NCI-H2107 (cell line): ENCODE measurements at places on chromosomes 5 and 9.

DNA sequence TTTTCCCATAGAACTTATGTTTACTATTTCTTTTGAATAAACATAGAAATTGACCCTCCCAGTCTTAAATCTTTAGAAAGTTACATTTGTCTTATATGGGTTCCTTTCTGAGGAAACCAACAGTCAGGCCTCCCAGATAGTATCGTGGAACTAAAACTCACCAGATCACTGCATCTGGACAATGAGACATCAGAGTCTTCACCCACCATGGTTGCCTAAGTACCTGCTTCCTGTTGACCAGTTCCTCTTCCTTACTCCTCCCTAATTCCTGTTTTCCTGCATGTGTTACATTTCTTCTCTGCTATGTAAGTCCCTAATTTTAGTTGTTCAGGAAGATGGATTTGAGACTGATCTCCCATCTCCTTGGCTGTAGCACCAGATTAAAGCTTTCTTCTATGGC lies 462.2 kb downstream of the DIRAS2 start:
- DNase-seq: no peak

DNA sequence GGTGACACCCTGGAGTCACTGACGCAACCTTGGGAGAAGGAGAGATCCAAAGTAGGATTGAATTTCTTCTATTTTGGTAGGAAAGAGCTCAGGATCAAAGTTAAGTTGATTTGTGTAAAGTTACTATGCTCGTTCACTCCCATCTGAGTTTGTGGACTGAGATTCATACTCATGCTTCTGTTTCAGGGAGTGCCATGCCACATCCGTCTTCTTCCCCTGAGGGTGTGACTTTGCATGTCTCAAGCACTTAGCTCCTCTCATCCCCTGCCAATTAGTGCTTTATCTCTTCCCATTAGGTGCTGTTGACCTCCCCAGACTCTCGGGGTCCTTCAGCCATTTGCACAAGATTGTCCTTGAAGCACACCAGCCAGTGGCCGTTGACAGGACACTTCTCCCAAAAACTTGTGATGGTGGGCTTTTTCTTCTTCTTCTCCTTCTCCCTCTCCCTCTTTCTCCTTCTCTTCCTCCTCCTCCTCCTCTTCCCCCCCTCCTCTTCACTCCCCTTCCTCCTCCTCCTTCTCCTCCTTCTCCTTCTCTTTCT lies 232.2 kb upstream of the KLF4 start:
- DNase-seq: no peak

DNA sequence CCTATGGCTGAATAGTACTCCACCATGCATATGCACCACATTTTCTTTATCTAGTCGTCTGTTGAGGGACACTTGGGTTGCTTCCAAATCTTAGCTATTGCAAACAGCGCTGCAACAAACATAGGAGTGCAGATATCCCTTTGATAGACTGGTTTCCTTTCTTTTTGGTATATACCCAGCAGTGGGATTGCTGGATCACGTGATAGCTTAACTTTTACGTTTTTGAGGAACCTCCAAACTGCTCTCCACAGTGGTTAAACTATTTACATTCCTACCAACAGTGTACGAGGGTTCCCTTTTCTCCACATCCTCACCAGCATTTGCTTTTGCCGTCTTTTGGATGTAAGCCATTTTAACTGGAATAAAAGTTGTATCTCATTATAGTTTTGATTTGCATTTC lies 142.6 kb downstream of the TARS1 start:
- no peak for DNase-seq

DNA sequence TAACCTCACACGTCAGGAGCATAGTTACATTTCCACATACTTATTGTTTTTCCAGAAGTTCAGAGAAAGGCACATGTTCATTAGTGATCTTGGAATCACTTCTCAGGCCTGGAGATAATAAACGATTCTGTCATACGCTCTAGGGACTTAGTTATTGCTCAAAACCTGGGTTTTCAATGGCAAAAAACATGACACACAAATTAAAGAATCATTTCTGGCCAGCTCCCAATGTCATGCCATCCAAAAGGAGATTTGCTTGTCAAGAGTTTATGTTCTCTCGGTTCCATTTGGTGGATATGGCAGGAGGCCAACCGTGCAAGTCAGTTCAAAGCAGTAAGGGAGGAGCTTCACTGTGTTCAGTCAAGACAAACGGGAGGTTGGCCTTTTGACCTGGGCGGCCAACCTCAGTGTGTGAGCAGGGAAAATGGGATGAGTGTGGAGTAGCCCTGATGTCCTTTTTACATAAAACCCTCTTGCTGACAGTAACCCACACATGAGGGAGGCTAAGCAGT lies 123.4 kb downstream of the NXNL2 start:
- DNase-seq: no peak

DNA sequence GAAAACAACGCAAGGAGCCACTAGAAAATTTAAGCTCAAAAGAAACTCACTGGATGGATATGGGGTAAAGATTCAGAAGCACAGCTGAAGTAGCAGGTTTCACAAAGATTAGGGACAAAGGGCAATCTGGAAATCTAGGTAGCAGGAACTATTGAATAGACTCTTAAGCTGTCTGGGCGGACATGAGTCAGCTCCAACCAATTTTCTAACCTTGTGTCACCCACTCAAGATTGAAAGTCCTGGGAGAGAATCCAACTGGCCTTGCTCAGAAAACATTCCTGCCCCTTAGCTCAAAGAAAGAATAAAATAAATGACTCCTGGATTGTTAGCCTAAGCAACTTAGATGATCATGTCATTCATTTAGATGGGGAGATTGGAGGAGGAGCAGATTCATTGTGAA lies 69.2 kb downstream of the STK32A start:
- DNase-seq: no peak

DNA sequence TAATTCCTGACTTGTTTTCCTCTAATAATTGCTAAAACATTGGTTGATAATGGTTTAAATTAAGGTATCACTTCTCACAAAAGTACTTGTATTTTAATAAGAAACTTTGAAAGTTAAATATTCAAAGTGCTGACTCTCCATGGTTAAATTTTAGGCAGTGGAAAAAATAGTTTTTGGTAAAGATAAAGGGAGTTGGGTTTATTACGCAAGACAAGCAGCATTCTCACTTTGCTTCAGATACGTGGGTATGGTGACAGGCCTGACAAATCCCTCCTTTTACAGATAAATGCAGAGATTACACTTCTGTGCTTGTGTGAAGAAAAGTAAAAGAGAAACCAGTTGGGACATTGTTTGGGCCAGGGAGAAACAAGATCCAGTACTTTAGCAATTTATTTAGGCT lies 14.5 kb upstream of the FAM170A start:
- no peak for DNase-seq

DNA sequence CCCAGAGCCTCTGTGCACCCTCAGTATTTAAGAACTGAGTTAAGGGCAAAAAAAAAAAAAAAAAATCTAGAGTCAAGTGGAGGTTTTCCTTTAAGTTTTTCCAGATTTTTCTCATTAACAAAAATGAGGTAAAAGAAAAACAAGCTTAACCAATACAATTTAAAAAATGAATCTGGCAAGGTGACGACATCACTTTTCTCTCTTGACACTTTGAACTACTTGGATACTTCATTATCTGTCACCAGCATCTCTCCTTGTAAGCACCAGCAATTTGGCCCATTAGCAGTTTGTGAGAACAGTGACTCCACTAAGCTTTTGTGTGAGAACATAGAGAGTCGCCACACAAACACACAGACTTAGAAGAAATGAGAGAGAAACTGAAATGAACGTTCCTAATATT lies 345.7 kb upstream of the SLC30A5 start:
- DNase-seq: no peak

DNA sequence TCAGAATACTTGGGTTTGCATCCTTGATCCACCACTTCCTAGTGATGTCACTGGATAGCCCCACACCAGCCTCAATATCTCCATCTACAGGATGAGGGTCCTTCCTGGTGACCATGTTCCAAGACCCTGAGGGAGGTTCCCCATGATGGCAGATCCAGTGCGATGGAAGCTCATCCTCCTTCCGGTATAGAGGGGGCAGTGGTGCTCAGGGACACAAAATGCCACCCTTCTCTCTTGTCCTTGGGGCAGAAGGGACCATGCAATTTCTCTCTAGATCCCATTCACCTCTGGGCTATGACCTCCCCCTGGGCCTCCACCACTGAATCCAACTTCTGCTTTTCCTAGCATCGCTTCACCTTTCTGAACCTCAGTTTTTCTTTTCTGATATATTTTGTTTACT lies 5.4 kb upstream of the SLC25A51 start:
- DNase-seq: no peak

GRCh38 chr5:125890511-125890931 lies 532.7 kb upstream of the GRAMD2B start:
- no peak for DNase-seq
